ENCODE measurements at places on chromosomes 6 and 20.

DNA sequence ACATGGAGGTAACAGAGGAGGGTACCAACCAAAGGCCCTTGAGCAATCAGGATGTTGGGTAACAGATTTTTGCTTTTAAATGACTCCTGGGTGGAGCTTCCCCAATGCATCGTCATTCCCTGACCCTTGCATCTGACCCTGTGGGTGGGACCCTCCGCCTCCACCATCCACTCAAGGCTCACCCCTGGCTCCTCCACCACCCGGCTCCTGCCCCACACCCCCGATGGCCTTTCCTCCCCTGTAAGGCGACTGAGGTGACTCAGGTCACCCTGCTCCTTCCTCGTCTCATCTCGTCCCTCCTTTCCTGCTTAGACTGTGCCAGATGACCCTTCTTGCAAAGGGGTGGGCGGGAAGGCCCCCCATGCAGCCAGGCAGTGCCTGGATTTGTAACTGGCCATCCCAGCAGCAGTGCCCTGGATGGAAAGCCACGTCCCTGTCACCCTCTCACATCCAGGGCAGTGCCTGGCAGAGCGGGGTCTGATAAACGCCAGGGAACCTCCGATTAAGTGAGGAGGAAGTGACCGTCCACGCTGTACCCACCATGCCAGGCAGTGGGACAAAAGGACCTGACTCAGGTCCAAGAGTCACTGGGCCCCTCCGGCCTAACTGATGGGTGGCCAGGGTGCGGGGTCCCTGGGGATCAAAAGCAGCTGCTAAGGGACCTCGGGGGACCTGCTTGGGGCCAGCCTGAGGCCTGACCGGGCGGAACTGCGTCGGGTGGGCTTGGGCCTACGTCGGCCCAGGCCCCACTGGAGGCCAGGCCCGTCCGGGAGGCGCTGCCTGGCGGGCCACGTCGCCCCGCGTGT lies 624 bp upstream of the NPEPL1 start:
- DNase-seq = peak; percentile 6

DNA sequence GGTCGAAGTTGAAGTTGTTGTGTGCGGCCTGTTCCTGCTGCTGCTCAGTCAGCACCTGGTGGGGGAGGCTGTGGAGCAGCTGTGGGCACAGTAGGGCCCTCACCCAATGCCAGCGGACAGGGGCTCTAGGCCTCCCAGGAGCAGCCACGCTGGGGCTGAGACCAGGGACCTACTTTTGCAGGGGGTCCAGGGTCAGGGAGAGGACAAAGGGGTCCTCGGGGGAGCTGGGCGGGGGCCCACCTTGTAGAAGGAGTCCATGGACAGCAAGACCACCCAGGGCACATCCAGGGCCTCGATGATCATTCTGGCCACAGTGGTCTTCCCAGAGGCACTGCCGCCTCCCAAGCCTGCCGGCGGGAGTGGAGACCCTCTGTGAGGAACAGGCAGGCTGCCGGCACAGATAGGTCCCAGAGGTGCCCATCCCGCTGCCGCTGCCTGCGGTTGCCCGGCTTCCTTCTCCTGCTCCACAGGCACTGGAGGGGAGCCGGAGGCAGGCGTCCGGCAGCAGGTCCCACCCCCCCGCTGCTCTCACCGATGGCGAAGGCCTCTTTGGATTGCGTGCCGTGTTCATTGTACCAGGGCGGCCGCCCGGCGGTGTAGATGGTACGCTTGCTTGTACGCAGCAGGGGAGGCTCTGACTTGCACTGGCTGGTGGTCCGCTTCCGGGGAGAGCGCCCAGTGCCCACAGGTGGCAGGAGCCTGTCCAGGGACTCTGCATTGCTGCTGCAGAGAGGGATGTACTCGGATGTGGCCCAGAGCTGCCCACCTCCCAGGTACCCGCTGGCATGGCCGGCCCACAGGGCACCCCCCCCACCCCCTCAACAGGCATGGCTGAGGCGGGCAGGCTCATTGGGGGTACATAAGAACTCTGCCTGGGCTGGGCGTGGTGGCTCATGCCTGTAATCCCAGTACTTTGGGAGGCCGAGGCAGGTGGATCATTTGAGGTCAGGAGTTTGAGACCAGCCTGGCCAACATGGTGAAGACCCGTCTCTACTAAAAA lies 10.0 kb downstream of the UCKL1 start:
- DNase-seq = no peak

- no peak for DNase-seq
Observed at GRCh38 chr6:144159223-144159622, 8.9 kb downstream of the STX11 start.

- no peak for DNase-seq
Observed at GRCh38 chr6:14876778-14877613, 368.9 kb upstream of the JARID2 start.

DNA sequence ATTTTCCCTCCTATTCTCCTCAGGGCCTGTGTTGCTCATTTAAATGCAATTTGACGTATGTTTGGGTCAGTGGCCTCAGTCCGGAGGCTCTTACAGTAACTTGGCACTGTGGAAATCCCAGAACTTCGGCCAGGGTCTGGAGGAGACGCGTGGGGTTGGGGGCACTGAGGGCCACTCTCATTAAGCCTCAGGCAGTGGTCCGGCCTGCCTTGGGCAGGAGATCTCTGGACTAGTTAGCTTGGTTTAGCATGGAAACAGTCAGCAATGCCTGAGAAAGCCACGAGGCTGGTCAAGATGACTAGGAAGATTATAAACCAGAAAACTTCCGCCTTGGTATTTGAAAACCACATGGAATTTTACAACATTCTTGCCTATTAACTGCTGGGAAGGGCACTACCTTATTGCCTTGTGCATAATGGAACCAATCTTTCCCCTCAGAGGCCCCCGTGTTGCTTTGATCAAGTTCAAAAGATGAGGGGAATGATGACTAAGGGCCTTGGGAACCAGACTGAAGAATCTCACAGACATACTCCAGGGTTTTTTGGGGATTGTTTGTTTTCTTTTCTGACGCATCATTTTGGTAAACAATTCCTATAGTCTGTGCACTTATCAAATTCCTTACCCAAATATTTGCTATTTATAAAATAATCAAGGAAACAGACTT lies 206.0 kb upstream of the PREP start:
- DNase-seq = no peak

DNA sequence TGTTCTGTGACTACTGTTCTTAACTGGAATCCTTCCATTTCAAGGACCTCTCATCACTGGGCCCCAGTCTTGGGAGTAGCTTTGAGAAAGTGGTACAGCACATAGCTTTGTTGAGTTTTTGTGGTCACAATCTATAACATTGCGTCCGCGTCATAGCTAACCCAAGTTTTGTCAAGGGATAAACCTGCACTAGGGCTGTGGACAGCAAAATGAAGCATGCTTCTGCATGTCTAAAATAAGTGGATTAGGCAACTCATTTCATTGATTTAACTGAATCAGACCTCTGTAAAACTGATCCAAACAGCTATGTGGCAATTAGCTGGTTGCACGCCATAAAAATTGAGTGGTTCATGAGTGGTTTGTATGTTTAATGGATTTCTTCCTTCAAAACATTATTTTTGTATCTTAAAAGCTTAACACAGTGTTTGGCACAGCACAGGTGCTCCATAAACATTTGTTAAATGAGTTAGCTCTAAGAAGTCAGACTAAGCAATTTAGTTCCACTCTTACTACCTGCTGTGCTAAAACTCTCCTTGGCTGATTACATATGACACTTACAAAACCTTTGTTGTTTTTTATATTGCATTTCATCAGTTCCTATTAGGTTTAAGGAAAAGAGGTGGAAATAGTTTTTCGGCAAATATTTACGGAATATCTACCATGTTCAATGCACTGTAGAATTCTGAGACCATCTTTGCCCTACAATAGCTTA lies 160.3 kb upstream of the ATXN1 start:
- DNase-seq = no peak

DNA sequence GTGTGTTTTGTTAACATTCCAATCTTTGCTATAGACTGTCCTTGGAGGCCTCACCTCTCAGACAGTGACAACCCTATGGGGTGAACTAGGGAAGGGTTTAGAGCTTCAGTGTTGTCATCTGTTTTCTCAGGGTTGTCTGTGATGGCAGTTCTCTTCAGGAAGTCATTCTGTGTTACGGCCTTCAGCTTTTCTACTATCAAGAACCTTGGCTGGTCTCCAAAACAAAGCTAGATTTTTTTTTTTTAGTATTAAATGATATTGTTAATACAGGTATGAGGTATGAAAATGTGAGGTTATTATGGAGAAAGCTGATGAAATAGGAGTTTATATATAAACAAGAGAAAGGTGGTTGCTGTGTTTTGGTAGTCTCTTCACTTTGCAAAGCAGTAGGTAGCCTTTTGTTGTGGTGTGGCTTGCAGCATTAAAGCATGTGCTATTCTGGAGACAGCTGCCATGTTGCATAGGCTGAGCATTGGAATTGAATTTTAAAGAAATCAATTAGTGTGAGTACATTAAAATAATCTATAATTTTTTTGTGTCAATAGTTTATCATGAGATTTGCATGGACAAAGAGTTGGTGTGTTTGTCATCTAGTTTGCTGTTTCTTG lies 162.6 kb downstream of the CARMIL1 start:
- DNase-seq = no peak

DNA sequence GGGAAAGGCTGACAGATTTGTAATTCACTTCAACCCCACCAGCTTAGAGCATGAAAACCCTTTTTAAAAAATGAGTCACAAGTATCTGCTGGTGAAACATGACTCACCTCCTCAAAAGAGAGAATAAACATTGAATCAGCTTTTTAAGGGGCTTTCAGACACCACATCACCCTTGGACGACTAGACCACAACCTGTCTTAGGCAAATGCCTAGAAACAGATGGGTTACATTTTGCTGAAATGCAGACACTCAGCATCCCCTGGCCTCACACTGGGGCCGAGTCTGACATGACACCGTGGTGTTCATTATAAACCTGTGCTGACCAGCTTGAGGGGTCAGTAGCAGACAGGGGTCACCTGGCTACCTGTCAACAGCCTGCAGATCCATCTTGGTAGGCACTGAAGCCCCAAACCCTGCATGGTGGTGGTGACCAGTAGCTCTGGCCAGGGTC lies 175.3 kb upstream of the CST7 start:
- DNase-seq = peak; percentile 65

DNA sequence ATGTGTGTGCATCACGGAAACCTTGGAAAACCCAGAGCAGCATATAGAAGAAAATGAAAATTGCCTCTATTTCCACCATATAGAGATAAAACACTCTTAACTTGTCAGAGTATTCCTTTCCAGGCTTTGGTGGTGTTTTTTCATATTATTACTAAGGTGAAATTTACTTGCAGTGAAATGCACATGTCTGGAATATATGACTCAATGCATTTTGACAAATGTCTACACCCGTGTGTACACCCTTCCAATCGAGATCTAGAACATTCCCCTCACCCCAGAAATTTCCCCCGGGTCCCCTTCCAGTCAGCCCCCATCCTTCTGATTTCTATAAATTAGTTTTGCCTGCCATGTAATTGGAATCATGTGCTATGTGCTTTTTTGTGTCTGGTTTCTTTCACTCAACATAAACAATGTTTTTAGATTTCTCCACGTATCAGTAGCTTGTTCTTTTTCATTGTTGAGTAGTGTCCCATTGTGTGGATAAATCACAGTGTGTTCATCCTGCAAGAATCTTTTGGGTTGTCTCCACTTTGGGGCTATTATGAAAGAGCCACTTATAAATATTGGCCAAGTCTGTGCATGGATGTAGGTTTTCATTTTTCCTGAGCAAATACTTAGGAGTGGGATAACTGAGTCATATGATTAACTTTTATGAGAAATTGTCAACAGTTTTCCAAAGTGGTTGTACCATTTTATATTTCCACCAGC lies 19.9 kb upstream of the PREX1 start:
- no peak for DNase-seq

- no peak for DNase-seq
Observed at GRCh38 chr20:2768632-2769015, 31.8 kb downstream of the CPXM1 start.

DNA sequence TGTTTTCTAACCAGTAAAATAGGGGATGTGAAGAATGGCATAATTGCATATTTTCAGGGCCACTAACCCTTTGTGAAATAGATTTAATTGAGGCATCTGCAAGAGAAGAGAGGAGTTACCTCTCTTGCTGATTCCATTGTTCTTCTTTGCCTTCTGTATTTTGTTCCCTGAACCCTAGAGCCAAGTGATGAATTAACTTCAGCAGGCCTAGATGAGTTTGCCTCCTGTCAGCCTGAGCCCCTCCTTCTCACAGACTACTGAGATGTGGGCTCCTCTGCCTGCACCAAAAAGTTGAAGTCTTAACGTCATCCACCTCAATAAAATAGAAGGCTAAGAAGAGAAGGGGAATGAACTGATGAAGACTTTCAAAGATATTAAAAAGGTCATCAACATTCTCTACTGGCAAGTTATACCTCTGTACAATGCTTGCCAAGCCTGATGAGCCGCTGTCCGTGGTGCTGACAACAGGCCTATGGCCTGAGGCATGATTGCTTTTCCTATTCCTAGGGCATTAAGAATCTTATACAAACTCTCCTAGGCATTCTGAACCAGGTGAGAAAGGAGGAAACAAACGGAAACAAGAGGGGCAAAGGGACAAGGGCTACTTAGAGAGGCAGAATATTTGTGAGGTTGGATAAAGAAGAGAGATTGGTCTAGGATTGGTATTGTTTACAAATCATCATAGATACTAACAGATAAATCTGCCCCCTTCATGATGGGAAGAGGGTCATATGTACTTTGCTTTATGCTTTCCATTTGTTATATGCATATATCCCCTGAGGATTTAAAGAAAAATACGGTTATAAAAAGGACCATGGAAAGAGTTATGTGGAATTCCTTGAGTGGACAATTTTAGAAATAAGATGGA lies 46.8 kb downstream of the CD24 start:
- peak; percentile 53 for DNase-seq

- no peak for DNase-seq
Observed at GRCh38 chr6:149340200-149340599, 22.7 kb downstream of the TAB2 start.

DNA sequence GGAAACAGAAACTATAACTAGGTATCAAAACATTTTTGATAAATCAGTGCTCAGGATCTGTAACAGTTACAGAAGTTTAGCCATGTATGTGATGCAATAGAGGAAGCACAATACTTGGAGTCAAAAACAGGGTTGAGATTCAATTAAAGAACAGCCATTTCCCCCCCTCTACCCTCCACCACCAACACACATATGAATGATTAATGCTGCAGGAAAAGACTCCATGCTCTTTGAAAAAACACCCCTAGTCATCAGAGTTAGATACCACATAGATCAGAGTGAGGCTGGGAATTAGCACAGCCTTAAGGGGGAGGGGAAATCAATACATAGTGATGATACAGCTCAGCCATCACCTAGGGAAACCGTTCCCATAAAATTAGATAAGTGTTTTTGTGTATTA lies 108.9 kb upstream of the EMILIN3 start:
- no peak for DNase-seq

DNA sequence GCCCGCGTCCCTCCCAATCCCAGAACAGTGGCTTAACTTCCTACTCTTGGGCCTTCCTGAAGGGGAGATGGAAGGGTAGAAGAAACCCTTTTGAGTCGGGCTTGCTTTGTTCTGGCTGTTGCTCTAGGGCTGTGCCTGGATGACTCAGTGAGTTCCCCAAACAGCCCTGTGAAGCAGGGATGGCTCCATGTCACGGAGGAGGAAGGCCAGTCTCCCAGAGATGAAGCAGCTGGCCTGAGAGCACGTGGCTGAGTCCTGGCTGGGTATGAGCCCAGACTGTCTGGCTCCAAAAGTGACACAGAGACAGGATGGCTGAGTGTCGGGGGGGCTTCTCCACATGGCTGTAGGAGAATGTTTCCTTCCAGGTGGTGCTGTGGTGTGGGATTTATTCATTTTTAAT lies 4.6 kb downstream of the SYTL3 start:
- no peak for DNase-seq
